ENCODE measurements at places on chromosomes 4 and X. TPM values are rescaled to one million over a fixed set of nuclear protein-coding genes. Genes with fewer than 3 reads are reported as not detected.

- DNase-seq, result no peak
Observed at GRCh38 chr4:123415977-123416376, 19.4 kb downstream of the SPRY1 start.

- no peak for DNase-seq
Observed at GRCh38 chr4:42843694-42844093, 48.8 kb upstream of the GRXCR1 start.

- DNase-seq, result no peak
Observed at GRCh38 chr4:88008122-88008742, 797 bp downstream of the PKD2 start.

DNA sequence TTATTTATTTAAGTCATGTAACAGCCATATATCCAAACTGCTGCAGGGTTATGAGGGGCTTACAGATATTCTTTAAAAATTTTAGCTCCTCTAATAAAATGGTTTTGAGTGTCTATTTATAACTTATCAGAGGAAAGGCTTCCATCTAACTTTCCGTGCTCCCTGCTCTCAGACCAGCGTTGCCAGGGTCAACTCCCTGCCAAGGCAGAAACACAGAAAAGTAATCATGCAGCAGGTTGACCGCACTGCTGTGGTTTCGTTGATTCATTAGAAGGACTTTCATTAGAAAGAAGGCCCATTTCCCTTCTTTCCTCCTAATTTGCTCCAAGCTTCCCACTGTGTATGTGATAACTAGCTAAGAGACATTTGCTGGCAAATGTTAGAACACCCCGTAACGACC lies 33.9 kb downstream of the BCLAF3 start:
- no peak for DNase-seq

DNA sequence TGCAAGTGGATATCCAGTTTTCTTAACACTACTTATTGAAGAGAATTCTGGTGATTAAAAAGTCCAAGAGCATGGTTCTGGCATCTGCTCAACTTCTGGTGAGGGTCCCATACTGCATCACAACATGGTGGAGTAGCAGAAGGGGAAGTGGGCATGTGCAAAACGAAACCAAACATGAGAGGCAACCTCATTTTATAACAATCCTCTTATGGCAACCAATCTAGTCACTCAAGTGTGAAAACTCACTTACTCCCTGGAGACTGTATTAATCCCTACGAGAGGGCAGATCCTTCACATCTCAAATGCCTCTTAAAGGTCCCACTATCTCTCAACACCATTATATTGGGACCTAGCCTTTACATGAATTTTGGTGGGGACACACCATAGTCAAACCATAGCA lies 55.4 kb upstream of the TRO start:
- DNase-seq, result no peak

GRCh38 chrX:50707405-50707804 lies 106.6 kb downstream of the SHROOM4 start:
- DNase-seq, result no peak

GRCh38 chr4:89753601-89754066 lies 83.3 kb downstream of the SNCA start:
- no peak for DNase-seq

- no peak for DNase-seq
Observed at GRCh38 chrX:40056420-40056819, 41.3 kb downstream of the BCOR start.

- no peak for DNase-seq
Observed at GRCh38 chr4:140718241-140718952, 37.8 kb downstream of the TBC1D9 start.

DNA sequence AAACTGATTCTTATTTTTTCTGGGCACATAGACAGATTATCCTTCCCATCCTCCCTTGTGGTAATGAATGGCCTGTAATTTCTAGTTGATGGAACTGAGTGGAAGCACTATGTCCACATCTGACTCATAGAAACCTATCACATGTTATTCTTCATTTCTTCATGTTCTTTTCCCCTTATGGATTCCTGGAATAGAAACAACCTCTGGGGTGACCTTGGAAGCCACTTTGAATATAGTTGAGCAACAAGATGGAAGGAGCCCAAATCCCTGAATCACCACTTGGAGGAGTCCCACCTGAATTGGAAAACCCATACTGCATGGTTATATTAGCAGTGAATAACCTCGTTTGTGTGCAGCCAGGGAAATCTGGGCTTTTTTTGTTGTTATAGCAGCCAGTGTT lies 137.8 kb downstream of the MID1IP1 start:
- no peak for DNase-seq

The TCEAL7 gene
- 2.4 TPM for total RNA-seq

The CENPVL2 gene
- not detected for total RNA-seq

The MAOA gene
- 232 TPM for total RNA-seq

All from mesenteric fat pad (tissue), 1 donor.